ENCODE measurements at places on chromosomes 6 and 20. TPM values are rescaled to one million over a fixed set of nuclear protein-coding genes. Genes with fewer than 3 reads are reported as not detected.

GRCh38 chr20:64030371-64031134 lies 5.4 kb upstream of the C20orf204 start:
- DNase-seq: no peak

GRCh38 chr20:36270744-36271638 lies 34.7 kb downstream of the AAR2 start:
- DNase-seq: no peak

- no peak for DNase-seq
Observed at GRCh38 chr6:144417681-144418080, 132.5 kb downstream of the UTRN start.

DNA sequence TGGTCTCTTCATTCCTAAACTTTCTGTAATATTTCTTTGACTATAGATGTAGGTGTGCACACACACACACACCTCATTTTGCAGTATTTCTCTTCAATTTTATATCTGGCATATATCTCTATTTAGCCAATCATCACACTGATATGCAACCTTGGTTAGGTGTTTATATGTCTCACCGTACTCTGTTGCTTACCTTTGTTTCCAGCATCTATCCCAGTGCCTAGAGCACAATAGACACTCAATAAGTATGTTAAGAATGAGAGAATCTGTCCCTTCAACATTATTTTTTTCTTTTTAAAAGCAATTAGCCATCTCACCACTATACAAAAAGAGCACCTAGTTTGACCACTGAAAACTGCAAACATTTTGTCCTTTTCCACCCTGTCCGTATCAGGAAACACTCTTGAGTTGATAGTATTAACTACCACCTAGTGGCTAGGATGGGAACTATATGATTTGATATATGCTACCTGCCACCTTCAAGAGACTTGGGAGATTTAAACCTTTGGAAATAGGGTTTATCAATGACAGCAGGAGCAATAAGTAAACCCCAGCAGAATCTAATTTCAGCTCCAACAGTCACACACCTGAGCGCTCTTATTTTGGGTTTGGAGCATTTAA lies 48.7 kb upstream of the RSPO3 start:
- no peak for DNase-seq

DNA sequence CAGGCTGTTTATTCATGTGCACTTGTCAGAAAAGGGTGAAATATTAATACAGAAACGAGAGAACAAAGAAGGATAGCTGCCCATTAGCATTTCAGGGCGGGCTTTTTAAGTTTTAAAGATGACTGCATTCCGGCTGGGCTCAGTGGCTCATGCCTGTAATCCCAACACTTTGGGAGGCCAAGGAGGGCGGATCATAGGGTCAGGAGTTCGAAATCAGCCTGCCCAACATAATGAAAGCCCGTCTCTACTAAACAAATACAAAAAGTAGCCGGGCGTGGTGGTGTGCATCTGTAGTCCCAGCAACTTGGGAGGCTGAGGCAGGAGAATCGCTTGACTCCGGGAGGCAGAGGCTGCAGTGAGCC lies 130.5 kb downstream of the HFE start:
- no peak for DNase-seq

- DNase-seq: no peak
Observed at GRCh38 chr6:120764312-120764711, 570.0 kb downstream of the TBC1D32 start.

DNA sequence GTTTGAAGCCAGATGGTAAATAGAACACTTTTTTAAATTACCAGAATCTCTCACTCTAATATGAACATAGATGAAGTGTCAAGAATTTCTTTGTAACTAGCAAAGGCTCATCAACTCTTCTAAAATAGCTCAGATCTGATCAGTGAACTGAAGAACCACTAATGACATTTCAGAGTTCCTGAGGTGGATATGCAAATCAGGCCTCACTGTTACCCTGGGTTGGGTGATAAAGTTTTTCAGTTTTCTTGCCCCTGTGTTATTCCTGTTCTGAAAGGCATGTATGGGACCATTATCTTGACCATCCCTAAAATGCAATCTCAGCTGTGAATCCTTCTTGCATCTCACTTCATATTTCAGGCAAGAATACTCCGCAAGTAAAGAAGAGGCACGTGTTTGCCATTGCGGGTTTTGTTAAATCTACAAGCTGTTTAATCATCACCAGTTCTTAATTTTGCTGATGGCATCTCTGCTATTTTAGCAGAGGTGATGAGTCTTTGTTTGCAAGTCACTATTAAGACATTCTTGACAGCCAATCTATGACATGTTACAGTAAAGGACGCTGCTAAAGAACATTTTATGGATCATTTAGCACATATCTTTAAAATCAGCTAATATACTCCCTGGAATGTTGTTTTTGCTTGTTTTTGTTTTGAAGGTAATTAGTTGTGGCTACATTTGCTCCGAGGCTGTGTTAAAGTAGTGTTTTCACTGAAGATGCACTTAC lies 47.9 kb downstream of the KHDC1L start:
- no peak for DNase-seq

DNA sequence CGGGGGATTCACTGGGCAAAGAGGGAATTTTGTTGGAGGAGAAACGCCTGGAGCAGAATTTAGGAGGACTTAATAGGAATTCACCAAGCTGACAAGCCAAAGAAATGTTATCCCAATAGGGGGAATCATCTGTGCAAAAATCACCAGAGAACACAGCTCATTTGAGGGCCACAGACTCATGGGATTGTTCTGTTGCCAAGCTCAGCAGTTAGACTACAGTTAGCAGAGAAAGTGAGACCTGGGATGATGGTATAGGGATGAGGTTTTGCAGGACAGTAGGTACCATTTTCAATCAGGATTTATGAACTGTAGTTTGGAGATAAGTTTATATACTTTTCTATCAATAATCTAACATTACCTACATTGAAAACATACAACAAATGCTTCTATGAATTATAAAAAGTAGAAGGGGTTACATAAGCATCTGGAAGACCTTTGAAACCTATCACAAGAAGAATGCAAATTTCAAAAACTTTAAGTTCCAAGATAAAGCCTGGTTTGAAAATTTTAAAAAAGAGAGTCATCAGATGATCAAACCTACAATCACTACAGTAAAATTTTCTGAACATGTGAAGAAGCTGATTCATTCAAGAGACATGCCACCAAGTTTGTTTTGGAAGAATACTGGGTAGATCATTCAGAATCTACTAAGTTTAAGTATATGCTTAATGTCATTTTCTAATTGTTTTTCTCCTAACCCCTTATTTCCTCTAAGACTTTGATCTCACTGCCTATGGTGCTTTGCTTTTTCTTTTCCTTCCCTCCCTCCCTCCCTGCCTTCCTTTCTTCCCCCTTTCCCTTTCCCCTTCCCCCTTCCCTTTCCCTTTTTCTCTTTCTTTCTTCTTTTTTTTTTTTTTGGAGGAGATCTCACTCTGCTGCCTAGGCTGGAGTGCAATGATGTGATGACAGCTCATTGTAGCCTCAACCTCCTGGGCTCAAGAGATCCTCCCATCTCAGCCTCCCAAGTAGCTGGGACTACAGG lies 81.5 kb downstream of the KIF13A start:
- no peak for DNase-seq

DNA sequence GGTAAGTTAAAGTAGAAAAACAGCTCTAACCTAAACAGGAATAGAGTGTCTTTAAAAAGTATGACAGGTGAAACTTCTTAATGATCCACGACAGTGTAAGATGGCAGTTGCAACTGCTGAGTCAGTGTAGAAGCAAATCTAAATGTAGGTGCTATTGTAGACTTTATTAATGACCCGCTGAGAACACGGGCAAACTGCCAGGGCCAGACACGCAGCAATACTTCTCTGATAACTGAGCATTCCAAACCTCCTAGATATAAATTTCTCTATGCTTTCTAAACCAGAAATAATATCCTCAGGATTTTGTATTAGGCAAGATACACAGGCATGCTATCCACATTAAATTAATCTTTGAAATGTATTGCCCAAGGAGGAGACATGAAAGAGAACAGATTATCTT lies 1076.4 kb downstream of the HACE1 start:
- DNase-seq: no peak

GRCh38 chr6:25801436-25801835 lies 30.4 kb downstream of the SLC17A1 start:
- no peak for DNase-seq

DNA sequence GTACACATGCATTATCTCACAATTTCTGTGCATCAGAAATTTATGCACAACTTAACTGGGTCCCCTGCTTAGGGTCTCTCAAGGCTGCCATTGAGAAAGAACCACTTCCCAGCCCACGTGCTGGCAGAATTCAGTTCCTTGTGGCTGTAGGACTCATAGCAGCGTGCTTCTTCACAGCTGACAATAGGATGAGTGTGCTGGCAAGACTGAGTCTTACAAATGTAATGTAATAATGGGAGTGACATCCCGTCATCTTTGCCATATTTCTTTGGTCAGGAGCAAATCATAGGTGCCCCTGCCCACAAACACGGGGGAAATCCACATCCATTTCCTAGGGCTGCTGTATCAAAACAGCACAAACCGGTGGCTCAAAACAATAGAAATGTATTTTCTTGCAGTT lies 77.4 kb downstream of the FIG4 start:
- DNase-seq: no peak

DNA sequence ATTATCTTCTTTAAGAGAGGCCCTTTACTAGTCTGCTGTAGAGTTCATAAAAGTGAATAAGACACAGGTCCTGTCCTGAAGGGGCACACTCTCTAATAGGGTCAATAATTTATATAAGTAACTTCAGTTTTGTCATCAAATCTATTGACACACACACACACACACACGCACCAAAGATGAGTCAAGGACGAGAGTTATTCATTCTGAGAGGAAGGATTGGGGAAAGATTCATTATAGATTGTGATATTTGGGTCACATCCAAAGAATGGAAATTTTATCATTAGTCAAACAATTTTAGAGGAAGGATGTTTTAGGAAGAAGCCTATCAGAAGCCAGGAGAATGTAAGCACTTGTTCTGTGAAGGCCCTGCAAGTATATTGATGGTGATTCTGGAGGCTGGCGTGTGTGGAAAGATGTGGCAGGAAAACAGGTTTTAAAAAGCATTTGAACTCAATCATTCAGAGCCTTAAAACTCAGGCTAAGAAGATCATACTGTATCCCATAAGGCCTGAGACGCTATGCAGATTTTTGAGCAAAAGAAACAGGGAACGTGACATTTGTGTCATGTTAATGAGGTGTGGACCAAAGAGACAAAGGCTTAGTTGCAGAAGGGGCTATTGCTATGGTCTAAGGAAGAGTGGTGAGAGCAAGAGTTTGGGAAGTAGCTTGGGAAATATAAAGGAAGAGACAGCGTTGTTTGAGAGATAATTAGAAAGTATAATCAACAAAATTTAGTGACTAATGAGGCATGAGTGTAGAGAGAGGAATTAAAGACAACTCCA lies 161.4 kb upstream of the PREP start:
- no peak for DNase-seq

GRCh38 chr6:169887529-169888140 lies 136.2 kb downstream of the ERMARD start:
- DNase-seq: no peak

GRCh38 chr6:28864326-28864923 lies 59.4 kb downstream of the TRIM27 start:
- DNase-seq: no peak

GRCh38 chr6:153872946-153873345 lies 166.1 kb upstream of the OPRM1 start:
- no peak for DNase-seq

DNA sequence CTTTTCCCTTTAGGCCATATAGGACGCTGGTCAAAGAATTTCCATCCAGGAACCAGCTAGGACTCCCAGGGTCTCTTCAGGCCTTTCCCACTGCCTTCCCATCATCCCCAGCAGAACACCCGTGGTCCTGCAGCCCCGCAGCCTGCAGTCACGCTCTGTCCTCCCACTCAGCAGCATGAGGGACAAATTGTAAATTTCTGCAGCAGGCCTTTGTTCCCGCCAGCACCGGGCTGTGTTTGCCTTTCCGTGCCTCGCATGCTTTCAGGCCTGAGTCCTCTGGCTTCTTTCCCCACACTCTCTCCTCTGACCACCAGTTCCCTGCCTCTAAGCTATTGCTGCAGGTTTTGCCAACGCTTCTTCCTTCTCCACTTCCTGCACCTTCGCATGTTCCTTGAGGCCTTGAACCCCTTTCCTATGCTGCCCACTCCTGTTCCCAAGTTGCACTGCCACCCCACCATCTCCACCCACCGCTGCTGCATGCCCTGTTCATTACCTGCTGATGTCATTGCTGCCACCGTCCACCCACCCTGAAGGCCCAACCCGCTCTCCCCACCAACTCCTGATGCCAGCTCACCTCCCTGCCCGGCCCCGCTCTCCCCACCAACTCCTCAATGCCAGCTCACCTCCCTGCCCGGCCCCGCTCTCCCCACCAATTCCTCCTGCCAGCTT lies 49.8 kb downstream of the RNASET2 start:
- DNase-seq: no peak

GRCh38 chr20:45266977-45267376 lies 12.6 kb upstream of the SLPI start:
- no peak for DNase-seq

GRCh38 chr6:20266851-20267608 lies 54.8 kb upstream of the MBOAT1 start:
- no peak for DNase-seq

DNA sequence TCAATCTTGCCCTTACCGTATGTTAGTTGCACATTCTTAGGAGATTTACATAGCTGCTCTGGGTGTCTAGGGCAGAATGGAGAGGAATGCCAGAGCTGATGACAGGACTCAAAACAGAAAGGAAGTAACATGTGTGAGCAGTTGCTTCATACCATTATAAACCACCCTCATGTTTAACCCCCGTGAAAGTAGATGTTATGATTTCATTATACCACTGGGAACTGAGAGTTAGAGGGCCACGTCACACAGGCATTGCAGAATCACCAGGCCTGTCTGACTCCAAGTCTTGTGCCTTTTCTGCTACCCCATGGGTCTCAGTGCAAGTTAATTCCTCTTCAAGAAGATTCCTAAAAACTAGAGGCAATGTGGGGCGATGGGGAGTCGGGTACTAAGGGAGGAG lies 23.5 kb upstream of the SIM1 start:
- DNase-seq: no peak

DNA sequence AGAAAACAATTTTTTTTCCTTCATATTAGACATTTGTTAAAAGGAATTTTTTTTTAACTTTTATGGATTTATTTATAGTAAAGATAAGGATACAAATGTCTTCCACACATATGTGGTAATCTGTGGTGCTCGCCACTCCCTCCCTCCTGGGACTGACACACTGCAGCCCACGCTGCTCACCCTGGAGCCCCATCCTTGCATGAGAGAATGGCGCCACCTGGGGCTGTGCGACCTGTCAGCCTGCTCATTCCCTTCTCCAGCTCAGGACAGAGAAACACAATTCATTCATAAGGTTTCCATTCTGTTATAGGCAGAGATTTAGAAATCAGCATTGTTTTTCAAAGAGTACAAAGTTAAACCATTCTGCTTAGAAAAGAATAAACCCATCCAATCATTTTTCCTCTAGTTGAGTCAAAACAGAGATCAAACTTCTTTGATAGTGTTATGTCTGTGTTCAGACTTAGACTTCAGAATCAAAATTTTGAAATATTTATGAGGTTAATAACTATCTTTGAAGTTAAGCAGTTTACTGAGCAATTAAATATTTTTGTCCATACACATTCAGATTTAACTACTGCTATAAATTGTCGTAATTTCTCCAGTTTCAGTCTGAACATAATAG lies 42.8 kb upstream of the DYNLRB1 start:
- DNase-seq: no peak

DEFB124 gene
- not detected for polyA plus RNA-seq

C2 gene
- polyA plus RNA-seq: 4.3 TPM

SAMD10 gene
- 6.7 TPM for polyA plus RNA-seq

PLAGL2 gene
- polyA plus RNA-seq: 19.2 TPM

USP49 gene
- polyA plus RNA-seq: 12.9 TPM

HLA-DRA gene
- 91.8 TPM for polyA plus RNA-seq

TRIM31 gene
- polyA plus RNA-seq: 0.26 TPM

TMEM30A gene
- 130 TPM for polyA plus RNA-seq

IL20RA gene
- polyA plus RNA-seq: 1.9 TPM

RNGTT gene
- 17.3 TPM for polyA plus RNA-seq

SLC22A2 gene
- polyA plus RNA-seq: 14.5 TPM
